ENCODE measurements at places on chromosomes 11 and 22. TPM values are rescaled to one million over a fixed set of nuclear protein-coding genes. Genes with fewer than 3 reads are reported as not detected.

MRGPRF gene
- 1.0 TPM for total RNA-seq

SLC22A25 gene
- total RNA-seq = not detected

C11orf97 gene
- not detected for total RNA-seq

SLC22A8 gene
- not detected for total RNA-seq

PARVA gene
- 15.0 TPM for total RNA-seq

PANX3 gene
- not detected for total RNA-seq

CCDC15 gene
- total RNA-seq = 2.8 TPM

OR52N4 gene
- total RNA-seq = not detected

APOL5 gene
- not detected for total RNA-seq

YAP1 gene
- total RNA-seq = 1.3 TPM

CHRNA10 gene
- 0.91 TPM for total RNA-seq

MCHR1 gene
- 1.7 TPM for total RNA-seq

EHF gene
- not detected for total RNA-seq

SOX6 gene
- total RNA-seq = 1.4 TPM

DDIAS gene
- 2.0 TPM for total RNA-seq

SLC7A4 gene
- 0.59 TPM for total RNA-seq

SCGB1D2 gene
- not detected for total RNA-seq

C11orf87 gene
- 0.27 TPM for total RNA-seq

Measured in glutamatergic neuron (in vitro differentiated cells).